ENCODE measurements at places on chromosomes 6 and 20.
A peak's percentile ranks its signal among the peaks of the same experiment; 100 is the strongest.

DNA sequence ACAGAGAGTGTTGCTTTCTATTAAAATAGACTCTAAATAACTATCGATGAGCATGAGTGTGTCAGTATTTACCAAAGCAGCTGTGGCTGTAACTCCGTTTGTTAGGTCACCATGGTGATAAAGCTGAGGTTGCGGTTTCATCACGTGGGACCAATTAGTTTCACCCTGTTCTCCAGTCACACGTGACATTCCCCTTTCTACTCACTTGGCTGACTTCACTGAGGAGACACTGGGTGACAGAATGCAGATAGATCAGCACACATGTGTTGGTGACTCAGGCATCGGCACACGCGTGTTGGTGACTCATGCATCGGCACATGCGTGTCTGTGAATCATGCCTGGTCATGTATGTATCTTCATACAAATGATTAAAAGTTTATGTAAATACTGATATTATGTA lies 285.4 kb downstream of the THBS2 start:
- DNase-seq, result no peak

- no peak for DNase-seq
Measured at GRCh38 chr6:41157323-41157722, 3.2 kb upstream of the TREML1 start.

GRCh38 chr6:71349976-71350615 lies 61.5 kb downstream of the OGFRL1 start:
- no peak for DNase-seq

DNA sequence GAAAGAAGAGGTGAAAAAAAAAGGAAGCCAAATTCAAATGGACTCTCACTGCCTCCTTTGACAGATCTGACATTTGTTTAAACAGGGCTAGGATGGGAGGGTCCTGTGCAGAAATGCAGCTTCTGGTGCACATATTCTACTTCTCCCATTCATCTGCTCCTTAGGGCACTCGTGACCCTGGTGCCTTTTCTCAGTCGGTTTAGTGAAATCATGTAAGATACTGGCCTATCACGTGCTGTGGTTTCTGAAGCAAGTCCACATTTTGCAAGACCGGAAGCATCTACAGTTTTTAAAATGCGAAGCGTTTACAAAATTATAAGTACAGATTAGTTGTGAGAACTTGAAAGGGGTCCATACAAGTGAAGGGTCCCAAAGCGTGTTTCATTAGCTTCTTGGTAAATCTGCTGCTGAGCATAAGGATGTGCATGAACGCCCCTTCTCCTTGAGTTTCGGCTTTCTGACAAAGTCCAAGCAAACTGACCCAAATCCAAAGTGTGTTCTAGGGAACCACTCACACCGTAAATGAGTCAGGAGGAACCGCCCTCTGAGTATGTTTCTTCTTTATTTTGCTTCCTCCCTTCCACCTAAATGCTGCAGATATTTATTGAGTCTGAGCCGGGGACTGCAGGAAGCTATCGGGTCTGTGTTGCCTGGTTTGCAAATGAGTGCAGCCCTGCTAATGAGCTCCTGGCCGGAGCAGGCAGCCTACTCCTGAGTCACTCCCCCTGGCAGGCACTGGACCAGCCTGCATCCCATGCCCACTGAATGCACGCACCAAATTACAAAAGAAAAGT lies 323.8 kb upstream of the JARID2 start:
- DNase-seq, result no peak

- DNase-seq, result no peak
Measured at GRCh38 chr6:42029062-42029685, 21.1 kb upstream of the TAF8 start.

- DNase-seq, result no peak
Measured at GRCh38 chr20:47389867-47390347, 33.4 kb upstream of the ZMYND8 start.

DNA sequence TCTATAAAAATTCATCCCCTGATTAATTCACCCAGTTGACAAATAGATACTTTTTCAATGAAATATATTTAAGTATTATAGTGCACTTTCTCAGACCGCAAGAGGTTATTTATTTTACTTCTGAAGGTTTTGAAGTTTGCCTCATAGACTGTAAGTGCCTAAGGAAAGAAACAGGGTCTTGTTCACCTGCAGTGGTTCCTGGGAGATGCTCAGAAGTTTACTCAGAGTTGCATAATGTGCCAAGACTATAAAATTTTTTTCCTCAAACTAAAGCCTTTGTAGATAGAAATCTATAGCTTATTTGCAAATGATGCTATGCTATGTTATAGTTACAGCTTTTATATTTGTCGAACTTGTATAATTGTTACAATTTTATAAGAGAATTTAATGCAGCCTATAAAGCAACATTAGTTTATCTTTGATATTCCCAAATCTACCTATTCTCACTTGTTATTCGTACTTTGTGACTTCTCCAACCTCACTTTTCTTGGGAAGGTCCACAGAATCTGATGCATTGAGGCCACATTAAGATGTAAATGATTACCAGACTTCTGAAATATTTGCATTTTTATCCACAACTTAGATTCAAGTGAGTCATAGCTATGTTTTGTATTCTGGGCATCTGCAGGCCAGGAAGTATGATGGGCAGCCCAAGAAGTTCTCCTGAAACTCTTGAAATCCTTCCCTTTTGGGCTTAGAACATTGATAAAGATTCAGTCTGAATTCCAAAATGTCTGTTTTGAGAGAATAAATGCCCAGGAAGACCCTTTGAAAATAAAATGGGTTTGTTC lies 35.7 kb downstream of the KCNQ5 start:
- no peak for DNase-seq

GRCh38 chr20:54681869-54682268 lies 206.5 kb downstream of the DOK5 start:
- DNase-seq, result no peak

DNA sequence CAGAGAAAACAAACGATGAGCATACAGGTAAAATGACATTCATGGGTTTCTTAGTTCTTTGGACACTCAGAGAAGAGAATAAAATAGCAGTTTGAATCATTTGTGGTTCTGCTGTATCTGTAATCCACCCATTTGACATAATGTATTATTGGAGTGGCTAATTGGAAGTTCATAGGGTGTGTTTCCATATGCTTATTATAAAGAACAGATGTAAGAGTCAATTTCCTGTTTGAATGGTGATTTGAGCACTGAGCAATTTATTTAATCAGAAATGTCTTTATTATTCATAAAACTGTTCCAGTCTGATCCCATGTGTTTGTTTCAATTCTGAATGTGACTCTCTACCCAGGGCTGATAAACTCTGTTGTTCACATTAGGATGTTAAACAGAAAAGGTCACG lies 939.1 kb downstream of the KIF16B start:
- DNase-seq, result no peak

DNA sequence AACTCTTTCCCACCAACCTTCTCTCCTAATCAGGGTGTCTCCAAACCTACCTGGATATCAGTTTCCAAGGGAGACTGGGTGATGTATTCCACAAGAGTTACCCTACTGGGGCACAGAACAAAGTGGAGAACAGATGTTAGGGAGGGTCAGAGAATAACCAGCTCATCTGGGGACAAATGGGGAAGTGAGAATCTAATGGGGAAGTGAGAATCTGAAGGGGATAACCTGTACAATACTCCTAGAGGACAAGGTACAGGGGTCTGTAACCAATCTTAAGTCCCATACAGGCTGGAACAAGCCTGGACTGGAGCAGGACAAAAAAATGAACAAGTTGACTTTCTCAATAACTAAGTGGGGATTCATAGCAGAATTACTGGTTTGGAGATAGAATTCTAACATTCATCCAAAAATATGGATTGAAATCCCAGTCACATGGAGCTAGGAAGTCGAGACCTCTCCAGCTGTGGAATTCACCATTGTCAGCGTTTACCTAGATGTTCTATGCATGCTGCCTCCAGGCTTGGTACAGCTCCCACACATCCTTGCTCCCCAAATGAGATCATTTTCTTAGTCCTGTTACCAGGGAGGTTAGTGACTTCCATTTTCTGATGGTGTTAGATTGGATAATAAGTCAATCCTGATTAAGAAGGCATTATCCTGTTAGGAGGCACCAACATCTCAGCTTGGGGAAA lies 214.8 kb upstream of the MOCS1 start:
- no peak for DNase-seq

DNA sequence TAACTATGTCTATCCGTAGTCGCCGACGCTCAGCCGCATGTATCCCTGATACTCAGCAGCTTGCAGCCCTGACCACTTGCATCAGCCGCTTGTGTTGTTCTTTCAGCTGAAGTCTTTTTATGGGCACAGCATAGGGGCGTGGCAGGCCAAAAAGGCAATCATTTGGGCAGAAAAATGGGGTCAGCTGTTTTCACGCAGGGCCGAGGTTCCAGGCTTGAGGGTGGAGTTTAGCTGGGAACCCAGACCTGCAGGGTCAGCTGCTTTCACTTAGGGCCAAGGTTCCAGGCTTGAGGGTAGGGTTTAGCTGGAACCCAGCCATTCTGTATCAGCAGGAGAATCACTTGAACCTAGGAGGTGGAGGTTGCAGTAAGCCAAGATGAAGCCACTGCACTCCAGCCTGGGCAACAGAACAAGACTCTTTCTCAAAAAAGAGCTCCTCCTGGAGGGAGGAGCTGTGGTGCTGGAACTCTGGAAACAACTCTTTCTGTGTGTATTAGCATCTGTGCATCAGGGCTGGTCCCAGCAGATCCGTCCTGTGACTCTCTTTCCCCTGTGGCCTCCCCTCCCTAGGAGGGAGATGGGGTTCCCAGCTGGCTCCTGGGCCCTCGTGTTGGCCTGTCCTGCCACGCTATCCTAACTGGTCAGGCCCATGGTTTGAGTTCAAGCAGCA lies 56.9 kb upstream of the PRND start:
- DNase-seq, result no peak

GRCh38 chr20:57991211-57991881 lies 237.1 kb downstream of the ANKRD60 start:
- no peak for DNase-seq

DNA sequence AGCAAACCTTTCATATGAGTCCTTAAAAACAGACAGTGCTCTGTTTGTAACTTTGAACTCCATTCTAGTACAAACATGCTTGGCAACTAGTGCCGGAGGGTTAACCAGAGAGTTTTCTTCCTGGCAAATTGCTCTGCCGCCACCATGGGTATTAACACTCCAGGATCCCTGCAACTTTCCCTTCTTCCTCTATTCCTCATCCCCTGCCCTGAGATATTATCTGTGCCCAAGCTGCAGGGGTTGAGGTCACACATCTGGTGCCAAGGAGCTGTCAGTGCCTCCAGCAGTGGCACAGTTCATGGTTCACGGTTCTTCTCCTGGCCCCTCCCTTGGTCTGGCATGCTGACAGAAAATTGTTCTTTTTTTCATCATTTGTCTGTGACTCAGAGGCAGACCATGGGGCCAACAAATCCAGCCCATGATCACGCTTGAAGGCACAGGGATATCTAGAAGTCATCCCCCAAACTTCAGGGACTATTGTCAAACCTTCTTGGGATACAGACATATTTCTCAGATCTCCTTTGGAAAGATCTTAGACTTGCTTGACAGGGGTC lies 77.5 kb downstream of the ATXN1 start:
- DNase-seq, result peak; percentile 55

DNA sequence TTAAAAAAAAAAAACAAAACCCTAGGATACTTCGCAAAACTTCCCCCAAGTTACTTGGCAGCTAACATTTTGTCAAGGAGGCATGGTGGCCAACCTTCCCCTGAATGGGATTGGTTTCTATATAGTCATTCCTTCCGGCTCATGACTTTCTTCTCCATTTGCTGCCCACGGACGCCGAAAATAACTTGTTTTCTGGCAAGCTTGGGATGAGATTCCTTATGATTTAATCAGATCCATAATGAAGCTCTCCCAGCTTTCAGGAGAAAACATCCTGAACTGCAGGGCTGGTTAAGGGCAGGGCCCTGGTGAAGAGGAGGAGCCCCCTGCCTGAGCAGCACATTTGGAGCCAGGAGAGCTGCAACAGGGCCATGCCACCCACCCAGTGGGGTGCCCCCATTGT lies 49.9 kb downstream of the PPP1R16B start:
- no peak for DNase-seq

GRCh38 chr6:116074732-116075390 lies 14.2 kb upstream of the FRK start:
- DNase-seq, result no peak

All from activated CD4-positive, alpha-beta T cell treated with anti-CD3 and anti-CD28 coated beads, Interleukin-2, Interleukin-6, amounts not matched to agents 100 ng/mL and 50 ng/mL, durations not matched to agents 16 hours and 8 hours (primary cell).